ENCODE measurements at places on chromosomes 12 and 14. TPM values are rescaled to one million over a fixed set of nuclear protein-coding genes. Genes with fewer than 3 reads are reported as not detected.

DENND5B gene
- total RNA-seq: 21.0 TPM

TMEM233 gene
- 2.2 TPM for total RNA-seq

LRRC43 gene
- 0.18 TPM for total RNA-seq

AMN gene
- 0.58 TPM for total RNA-seq

CFAP54 gene
- 0.35 TPM for total RNA-seq

Measured in muscle of leg (tissue), 16 donors.